ENCODE measurements at places on chromosomes 11 and 22. TPM values are rescaled to one million over a fixed set of nuclear protein-coding genes. Genes with fewer than 3 reads are reported as not detected.

The ARHGAP8 gene
- total RNA-seq: not detected

- no peak for DNase-seq
Measured at GRCh38 chr11:66617155-66617834, 865 bp downstream of the RBM14 start.

GRCh38 chr11:62931499-62932278 lies 10.5 kb upstream of the CHRM1 start:
- DNase-seq: no peak

- DNase-seq: no peak
Measured at GRCh38 chr11:61694602-61694939, 14.4 kb downstream of the DAGLA start.

DNA sequence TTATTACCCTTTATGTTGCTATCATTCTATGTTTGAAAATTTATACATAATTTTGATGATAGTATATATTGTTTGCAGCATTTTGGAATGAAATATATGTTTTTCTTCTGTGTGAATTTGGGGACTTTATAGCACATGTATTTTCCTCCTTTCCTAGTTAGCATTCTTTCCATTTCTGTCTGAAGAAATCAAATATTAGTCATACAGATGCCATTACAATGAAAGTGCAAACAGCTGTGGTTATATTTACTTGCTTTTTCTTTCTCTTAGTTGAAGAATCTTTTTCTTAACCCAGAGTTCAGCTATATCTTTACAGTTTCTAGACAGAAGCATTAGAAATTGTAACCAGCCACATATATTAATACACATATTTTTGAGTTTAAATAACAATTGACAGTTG lies 753.1 kb upstream of the ARHGAP42 start:
- DNase-seq: no peak

DNA sequence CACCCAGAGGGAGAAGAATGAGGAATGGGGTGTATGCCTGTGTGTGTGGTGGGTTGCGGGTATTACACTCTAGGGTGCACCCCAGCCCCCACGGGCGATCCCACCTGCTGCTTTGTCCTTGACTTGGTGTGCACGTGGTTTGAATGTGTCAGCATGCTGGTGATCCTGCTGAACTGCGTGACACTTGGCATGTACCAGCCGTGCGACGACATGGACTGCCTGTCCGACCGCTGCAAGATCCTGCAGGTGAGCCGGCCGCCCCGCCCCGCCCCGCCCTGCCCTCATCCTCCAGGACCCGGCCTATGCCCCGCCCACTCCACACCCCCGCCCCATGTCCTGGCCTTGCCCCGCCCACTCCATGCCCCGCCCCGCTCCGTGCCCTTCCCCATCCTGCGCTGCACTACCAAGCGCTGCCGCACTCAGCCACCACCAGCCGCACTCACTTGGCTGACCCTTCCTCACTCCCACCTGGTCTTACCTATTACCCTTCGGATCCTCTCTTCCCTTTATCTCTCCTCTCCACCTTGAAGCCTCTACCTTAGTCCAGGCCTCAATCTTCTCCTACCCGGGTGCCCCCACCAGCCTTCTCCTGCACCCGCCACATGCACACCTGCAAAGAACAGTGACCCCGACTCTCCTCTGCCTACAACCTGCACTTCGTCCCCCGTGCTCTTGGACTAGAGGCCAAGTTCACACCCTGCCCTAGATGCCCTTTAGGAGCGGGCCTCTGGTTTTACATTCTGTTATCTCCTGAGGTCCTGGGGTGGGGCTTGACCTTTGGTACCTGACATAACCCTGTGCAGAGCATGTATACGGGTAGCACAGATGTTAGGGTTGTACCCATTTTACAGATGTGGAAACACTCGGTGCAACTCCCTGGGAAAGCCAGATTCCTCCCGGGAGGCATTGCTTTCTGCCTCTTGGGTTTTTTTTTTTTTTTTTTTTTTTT lies 27.7 kb downstream of the CACNA1I start:
- no peak for DNase-seq

- DNase-seq: no peak
Measured at GRCh38 chr11:106523171-106523570, 445.7 kb downstream of the AASDHPPT start.

GRCh38 chr22:40180403-40180802 lies 2.7 kb downstream of the TNRC6B start:
- DNase-seq: no peak

The TTLL1 gene
- 25.8 TPM for total RNA-seq

GRCh38 chr11:116215471-116216113 lies 557.2 kb downstream of the BUD13 start:
- DNase-seq: no peak

DNA sequence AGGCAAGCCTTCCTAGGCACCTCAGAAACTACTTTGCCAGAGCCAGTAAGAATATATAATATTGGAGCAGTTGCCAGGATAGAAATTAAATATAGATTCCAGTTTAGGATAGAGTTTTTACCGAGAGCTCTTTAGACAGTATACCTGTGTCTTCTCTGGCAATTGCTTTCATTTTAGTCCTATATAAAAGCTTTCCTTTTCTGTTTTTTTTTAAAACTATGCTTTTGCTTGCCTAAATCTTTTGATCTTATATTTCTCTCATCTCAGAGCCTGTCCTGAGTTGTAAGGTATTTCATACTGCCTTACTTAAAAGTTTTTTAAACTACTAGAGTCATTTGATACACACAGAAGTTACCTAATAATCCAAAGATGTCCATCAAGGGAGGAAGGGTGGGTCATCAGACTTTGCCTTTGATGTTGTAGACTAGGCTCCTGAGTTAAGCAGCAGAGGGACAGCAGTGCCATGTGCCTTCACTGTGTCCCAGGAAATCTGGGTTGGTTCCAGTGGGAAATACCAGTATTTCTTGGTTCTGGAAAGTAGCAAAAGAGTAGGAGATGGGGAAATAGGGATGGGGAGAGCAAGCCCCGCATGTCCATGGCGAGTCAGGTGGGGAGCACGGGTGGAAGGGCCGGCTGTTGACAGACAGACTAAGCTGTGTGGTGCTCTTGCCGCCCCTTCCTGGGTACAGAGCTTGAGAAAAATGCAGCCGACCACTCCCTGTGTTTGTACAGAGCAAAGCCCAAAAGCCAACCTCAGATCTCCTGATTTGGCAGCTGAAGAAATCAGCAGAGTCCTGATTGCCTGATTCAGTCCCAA lies 11.2 kb downstream of the MCAM start:
- DNase-seq: no peak

GRCh38 chr11:65744026-65744698 lies 23.6 kb upstream of the RNASEH2C start:
- DNase-seq: peak; percentile 70

The CDC42EP2 gene
- total RNA-seq: 16.6 TPM

DNA sequence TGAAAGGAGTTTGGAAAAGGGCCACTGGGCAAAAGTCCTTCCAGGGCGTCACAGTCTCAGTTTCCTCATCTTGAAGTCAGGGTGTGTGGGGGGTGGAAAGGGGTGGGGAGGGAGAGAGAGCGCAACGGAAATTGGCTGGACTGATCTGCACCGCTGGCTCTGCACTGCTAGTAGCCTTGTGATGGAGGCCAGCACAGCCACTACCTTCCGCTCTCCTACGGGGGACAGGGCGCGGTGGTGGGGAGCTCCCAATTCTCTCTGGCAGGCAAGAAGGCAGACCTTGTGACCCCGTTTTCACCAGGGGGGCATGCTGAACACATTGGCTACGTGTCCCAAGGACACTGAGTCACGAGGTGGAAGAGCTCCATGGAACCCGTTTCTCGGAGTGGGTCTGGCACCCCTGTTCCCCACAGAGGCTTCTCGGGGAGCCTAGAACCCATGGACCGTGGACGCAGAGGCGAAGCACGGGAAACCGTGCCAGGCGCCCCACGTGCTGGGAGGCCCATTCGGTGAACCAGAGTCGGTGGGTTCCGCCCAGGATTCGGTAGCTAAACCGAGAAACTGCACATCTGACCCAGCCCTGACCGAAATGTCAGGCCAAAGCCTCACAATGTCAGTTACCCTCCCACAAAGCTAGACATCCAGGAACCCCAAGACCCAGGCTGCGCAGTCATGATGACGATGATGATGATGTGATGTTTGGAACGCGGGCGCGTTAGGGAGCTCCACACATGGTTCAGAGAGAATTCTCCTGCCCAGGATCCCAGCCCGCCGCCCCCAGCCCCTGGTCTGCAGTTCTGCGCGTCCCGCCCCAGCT lies 28.3 kb upstream of the WNT11 start:
- no peak for DNase-seq

DNA sequence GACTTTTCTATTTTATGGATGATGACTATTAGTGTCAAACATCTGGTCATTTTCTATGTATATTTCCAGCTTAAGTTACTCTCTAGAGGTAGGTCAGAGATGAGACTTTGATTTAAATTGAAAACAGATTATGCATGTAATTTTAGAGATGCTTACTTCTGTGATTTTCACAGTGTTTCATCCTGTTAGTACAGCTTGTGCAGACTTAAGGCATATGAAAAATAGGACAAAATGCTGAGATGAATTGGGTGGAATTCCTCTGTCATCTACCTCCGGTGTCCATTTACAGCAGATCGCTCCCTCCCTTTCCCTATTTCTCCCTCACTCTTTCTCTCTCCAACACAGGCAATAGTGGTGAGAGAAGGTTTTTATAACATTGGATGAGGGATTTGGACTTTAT lies 14.1 kb downstream of the JAM3 start:
- DNase-seq: no peak

The RIBC2 gene
- not detected for total RNA-seq

DNA sequence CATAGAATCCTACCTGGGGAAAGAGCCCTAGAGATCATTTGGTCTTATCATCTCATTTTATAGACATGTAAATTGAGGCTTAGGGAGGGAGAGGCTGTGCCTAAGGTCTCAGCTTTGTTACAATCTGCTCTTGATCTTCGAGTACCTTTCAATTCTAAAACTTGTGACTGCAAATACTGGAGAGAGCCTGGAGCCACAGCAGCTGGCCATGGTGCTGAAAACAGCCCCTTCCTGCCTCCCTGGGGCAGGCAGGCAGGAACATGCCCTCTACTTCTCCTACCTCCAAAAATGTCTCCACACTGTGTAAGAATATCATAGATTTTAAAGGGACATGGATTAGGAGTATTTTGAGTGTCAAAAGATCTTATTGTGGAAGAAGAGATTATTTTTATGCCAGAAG lies 52.2 kb downstream of the C22orf42 start:
- peak; percentile 4 for DNase-seq

The OR8H3 gene
- total RNA-seq: not detected

The LINC01488 gene
- 0.05 TPM for total RNA-seq

DNA sequence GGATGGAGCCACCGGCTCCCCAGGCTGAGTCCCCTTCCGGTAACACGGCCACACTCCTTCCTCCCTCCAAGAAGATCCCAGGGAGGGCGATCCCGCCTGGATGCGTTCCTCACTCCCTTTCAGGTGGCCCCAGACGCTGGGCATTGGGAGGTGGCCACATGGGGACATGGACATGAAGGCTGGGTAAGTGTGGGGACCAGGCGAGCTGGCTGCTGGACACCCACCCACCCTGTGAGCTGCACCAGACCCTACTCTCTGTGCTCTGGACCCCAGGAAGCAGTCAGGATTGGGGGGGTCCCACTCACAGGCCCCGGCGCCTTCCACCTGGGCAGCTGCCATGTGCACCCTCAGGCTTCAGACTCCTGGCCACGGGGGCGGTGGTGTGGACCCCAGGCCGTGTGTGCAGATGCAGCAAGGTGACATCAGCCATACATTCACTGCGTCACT lies 932.8 kb downstream of the BRD1 start:
- peak; percentile 42 for DNase-seq

GRCh38 chr11:109735128-109735527 lies 313.1 kb downstream of the C11orf87 start:
- DNase-seq: no peak

DNA sequence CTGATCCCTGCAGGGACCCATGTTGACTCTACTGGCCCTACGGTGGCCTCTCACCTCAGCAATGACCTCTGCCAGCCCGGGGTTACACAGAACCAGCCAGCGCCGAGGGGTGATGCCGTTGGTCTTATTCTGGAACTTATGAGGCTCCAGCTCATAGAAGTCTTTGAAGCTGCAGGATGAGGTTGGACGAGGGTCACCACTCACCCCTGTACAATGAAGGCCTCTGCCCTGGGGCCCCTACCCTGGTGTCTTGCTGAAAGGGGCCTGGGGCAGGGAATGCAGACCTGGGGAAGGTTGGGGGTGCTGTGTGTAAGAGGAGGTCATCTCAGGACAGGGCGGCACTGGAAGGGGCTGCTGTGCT lies 6.8 kb downstream of the PYGM start:
- DNase-seq: no peak

- no peak for DNase-seq
Measured at GRCh38 chr11:1565904-1566247, 6.2 kb downstream of the DUSP8 start.

GRCh38 chr11:9823887-9824385 lies 160.1 kb downstream of the SWAP70 start:
- no peak for DNase-seq

GRCh38 chr22:48099251-48099650 lies 1336.8 kb downstream of the TBC1D22A start:
- no peak for DNase-seq

DNA sequence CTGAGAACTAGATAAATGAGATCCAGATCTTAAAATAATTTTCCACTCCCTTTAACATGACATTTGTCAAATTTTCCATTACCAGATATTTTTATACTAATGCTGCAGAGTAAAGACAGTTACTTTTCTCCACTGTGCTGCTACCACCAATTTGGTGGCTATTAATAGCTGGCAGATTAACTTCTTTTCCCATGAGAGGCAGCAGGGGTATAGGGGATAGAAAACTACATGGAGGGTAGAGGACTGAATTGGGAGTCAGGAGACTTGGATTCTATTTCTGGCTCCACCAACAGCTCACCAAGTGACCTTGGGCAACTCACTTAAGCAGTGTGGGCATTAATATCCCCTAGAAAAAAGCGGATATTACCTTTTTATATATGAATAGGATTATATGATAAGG lies 69.2 kb downstream of the KIF18A start:
- DNase-seq: no peak

GRCh38 chr11:120881596-120881995 lies 142.3 kb upstream of the TBCEL start:
- DNase-seq: no peak

The PRR33 gene
- not detected for total RNA-seq

The SCGB1A1 gene
- not detected for total RNA-seq

GRCh38 chr11:36792996-36793914 lies 195.2 kb upstream of the RAG2 start:
- DNase-seq: no peak

GRCh38 chr11:85809863-85810262 lies 1.1 kb downstream of the SYTL2 start:
- no peak for DNase-seq

DNA sequence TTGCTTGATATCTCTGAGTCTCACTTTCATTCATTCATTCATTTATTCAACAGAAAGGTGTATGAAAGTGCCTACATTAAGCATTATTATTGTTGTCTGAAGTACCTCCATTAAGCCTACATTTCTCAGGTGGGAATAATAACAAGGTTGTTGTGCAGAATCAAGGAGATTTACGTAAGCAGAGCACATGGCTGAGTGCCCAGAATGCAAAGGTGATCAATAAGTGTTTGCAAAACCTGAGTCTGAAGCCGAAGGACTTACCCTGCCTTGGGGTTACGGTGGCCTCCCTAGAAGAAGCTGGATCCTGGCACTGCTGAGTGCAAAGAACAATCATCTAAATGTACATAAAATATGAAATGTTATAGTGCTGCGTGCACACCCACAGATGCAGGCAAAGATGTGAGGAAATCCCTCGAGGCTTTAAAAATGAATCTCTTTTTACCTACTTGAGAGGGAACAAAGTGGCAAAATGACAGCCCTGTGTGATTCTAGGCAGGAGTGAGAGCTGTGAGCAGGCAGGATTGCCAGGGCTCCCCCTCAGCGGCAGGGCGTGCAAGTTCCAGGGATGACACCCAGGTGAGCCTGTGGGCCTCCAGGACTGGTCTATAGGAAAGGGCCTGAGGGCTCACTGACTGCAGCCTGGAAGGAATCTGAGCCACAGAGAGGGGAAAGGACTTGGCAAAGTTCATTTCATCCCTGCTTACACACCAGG lies 133.1 kb upstream of the TBCEL start:
- DNase-seq: no peak

Measured in SJSA1 (cell line).